ENCODE measurements at places on chromosomes 3 and 15.
A peak's percentile ranks its signal among the peaks of the same experiment; 100 is the strongest.

GRCh38 chr3:182241196-182241765 lies 529.6 kb downstream of the SOX2 start:
- DNase-seq: no peak

GRCh38 chr3:139465636-139466035 lies 10.7 kb downstream of the RBP2 start:
- DNase-seq: no peak

DNA sequence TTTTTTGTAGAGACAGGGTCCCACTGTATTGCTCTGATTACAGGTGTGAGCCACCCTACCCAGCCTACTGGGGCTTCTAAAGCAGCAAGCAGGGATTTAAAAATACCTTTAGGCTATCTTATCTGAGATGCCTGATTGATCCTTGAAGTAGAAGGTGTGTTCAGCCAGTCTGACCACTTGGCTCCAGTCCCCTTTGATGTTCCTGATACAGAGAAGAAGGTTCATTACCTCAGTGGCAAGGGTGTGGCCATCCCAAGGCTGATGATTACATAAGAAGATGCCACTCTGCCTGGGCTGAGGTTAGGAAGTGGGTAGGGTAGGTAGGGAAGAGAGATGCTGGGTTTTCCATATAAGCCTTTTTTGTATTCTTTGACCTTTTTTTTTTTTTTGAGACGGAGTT lies 11.2 kb upstream of the DCAF1 start:
- no peak for DNase-seq

- DNase-seq: peak; percentile 95
Observed at GRCh38 chr3:155504682-155505081, 211.2 kb upstream of the STRIT1 start.

GRCh38 chr15:76663529-76663928 lies 241.6 kb downstream of the SCAPER start:
- no peak for DNase-seq

GRCh38 chr15:83653288-83653638 lies 660 bp upstream of the ADAMTSL3 start:
- DNase-seq: no peak

GRCh38 chr3:179166561-179167201 lies 18.5 kb downstream of the PIK3CA start:
- no peak for DNase-seq

- no peak for DNase-seq
Observed at GRCh38 chr3:148583793-148584192, 113.9 kb upstream of the AGTR1 start.

- no peak for DNase-seq
Observed at GRCh38 chr15:61558172-61559136, 329.4 kb upstream of the RORA start.

DNA sequence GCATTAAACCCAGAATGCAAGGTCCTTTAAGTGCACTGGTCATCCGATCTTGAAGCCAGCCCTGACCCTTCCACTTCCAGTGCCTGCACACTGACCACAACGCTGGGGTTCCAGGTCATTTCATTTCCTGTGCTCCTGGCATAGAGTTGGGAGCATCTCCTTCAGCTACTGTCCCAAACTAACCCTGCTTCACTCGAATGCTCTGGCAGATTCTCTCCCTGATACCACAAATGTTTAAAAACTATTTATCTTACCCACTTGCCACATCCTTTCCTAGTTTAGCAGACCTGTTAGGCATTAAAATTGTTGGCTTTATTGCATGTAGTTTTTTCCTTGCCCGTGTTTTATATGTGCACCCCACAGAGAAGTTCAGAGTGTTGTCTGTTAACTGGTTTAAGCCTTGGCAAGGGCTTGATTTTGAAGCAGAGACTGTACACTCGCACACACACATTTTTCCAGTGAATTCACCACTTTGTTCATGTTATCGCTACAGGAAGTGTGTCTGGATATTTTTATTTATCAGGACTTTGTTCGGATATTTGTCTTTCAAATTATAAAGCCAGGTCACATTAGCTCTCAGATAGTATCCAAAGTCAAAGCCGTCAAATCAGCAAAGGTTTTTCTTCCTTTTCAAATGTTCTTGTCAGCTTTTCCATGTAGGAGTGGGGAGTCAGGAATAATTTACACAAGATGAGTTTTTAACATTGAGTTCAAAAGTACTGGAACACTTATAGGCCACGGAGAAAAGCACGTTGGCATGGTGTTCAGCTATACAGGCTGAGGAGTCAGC lies 77.3 kb downstream of the ABI3BP start:
- no peak for DNase-seq

DNA sequence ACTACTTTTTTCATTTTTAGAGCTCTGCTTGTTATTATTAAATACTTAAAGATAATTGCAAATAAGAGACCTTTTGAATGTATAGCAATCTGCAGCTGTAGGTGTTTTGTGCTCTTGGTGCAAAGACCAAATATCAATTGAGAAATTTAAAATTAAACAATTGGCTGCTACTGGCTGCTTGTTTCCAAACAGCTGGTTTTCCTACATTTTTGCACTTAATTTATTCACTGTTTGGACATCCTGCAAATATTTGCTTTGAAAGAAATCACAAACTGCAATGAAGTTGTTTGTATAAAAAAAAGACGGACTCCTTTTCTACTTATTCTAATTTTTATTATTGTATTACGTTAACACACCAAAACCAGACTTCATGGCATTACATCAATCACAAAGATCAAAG lies 35.6 kb downstream of the MED12L start:
- no peak for DNase-seq

DNA sequence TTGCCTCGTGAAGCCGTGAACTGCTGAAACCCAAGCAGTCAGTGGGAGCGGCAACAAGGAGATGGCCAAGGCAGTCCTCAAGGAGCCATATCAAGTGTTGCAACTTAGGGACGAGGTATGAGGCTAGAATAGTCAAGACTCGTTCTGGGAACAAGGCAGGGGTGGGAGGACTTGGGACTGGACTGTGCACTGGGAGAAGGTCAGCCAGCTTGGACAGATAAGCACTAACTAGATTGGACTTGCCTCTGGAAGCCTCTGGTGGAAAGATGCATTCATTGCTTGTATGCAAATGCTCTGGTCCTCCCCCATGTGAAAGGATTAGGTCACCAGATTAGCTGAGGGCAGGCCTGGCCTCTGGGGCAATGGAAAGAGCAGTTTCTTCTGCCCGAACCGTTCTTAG lies 123.3 kb upstream of the CTNNB1 start:
- DNase-seq: no peak

DNA sequence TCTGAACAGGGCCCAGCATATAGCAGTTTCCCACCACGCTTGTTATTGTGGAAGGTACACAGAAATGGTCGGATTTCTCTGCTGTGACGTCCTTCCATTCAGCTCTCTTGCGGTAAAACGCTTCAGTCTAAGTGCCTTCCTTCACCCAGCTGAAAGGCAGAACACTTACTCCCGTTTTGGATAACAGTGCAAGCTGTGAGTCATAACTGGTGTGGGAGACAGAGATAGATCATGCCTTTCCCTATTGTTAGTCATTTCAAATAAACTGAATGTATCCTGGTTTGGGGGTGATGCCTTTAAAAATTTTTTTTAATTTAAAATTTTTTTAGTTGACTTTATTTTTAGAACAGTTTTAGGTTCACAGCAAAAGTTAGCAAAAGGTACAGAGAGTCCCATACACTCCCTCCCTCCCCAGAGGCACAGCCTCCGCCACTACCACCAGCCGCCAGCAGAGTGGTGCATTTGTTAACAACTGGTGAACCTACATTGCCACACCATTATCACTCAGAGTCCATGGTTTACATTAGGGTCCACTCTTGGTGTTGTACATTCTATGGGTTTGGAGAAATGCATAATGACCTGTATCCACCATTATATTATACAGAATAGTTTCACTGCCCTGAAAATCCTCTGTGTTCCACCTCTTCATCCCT lies 94.9 kb upstream of the NSMCE3 start:
- no peak for DNase-seq

DNA sequence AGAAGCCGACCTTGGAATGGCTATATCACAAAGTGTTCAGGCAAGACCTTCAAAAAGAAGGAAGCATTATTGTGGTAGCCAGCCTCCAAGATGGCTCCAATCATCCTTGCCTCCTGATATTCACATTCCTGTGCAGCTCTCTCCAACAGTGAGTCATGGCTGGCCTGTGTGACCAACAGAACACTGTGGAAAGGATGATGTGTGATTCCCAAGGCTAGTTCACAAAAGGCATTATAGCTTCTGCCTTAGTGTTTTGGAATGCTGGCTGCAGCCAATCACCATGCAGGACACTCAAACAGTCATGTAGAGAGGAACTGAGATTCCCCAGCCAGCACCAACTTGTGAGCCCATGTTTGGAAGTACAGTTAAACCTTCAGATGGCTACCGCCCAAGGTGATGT lies 102.6 kb downstream of the EFL1 start:
- no peak for DNase-seq
